ENCODE measurements at places on chromosomes 16 and 17.

DNA sequence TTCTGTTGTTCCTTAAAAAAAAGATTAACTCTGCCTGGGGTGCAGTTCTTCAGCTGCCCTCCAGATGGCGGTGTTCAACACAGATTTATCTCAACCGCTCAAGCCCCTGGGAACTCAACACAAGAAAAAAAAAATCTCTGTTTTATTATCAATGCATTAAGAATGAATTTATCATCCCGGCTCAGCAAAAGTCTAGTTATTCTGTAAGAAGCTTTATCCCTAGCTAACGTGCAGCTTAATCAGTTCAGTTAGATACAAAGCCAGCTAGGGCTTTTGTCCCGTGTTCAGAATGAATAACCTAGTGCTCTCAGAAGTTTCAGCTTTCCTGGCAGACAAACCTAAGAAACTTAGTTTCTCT lies 475.9 kb upstream of the CCL2 start:
- DNase-seq = peak; percentile 53

DNA sequence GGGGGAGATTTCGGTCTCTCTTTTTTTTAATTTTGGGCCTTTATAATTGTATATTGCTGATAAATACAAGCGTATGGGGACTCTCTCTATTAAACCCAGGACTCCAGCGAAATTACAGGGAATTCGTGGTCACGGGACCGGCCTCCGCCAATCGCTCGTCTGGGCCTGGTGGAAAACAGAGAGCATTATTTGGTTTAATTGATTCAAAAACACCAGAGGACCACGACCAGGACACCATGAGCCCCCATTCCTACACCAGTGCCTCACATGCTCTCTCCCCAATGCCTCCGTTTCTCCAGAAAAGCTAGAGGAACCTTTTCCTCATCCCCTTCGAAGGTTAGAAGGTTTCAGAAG lies at the start of gene HOXB2:
HOXB2 (minus strand) TSS at position 88 of the 354 bp plus-strand sequence. CDS start 198 bp downstream, outside the sequence.
- DNase-seq = no peak

DNA sequence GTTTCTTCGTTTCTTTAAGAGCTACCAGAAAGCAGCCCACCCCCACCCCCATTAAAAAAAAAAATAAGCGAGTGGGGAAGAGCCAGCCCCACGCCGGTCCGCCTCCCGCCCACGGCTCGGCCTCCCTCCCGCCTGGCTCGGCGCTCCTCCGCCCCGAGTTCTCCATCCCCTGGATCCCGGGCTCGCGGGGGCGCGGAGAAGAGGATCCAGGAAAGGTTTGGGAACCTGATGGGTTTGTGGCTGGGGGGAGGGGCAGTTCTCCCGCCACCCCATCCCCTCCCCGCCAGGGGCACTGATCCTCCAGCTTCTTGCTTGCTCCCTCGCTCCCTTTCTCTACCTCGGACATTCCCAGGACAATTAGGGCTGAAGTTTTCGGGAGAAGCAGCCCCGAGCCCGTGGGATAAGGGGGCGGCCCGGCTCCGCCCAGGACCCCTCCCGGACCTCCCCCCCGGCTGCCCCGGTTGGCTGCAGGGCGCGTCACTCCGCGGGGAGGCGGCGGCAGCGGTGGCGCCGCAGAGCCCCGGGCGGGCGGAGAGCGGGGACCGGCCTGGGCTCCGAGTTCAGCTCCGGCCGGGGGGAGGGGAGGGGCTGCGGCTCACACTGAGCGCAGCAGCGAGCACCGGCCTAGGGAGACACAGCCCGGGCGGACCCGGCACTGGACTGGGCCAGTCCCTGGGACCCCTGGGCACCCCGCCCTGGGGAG lies 1.0 kb upstream of the SALL1 start:
- peak; percentile 79 for DNase-seq

- DNase-seq = no peak
These were observed 7.7 kb downstream of the CORO6 start for GRCh38 chr17:29615048-29615385.

GRCh38 chr17:50638966-50639713 lies 4.5 kb downstream of the ABCC3 start:
- peak; percentile 97 for DNase-seq

- no peak for DNase-seq
These were observed 214.1 kb downstream of the ANKFN1 start for GRCh38 chr17:56367366-56367765.

DNA sequence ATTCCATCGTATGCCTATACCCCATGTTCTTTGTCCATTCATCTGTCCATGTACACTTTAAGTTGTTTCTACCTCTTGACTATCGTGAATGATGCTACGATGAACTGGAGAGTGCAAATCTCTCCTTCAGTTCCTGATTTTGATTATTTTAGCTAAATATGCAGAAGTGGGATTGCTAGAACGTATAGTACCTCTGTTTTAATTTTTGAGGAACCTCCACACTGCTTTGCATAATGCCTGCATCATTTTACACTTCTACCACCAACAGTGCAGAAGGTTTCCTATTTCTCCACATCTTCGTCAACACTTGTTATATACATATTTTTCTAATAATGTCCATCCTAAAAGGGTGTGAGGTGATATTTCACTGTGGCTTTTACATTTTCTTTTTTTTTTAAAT lies 43.9 kb downstream of the SDR42E1 start:
- no peak for DNase-seq

GRCh38 chr16:4828567-4829321 lies 18.3 kb downstream of the GLYR1 start:
- no peak for DNase-seq

- DNase-seq = no peak
These were observed 72.1 kb upstream of the TNRC6C start for GRCh38 chr17:77886387-77886728.

- no peak for DNase-seq
These were observed 36.5 kb upstream of the ADGRG1 start for GRCh38 chr16:57591870-57592485.

DNA sequence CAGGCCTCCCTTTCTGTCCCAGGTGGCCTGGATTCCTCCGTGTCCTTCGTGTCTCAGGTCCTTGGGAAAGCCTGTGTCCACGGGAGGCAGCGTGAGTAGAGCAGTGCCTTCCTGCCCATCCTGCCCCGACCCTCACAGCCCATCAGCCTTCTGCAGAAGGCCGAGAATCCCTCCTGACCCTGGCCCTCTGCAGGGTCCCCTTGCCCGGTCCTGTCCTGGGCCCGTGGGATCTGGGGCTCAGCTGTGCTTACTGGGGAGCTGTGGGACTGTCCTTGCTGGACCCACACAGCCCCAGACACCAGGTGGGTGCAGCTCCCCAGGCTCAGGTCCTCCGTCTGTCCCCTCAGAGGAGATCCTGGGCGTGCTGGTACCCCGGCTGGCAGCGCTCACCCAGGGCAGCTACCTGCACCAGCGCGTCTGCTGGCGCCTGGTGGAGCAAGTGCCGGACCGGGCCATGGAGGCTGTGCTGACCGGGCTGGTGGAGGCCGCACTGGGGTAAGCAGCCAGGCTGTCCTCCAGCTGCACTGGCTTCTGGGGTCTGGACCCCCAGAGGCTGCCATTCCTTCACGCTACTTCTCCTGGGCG lies 3.9 kb downstream of the TELO2 start:
- DNase-seq = no peak

- peak; percentile 21 for DNase-seq
These were observed 5.9 kb downstream of the RNF222 start for GRCh38 chr17:8391711-8392110.

- peak; percentile 44 for DNase-seq
These were observed 14.5 kb downstream of the CCL11 start for GRCh38 chr17:34299956-34300577.

GRCh38 chr17:20085283-20085845 lies 76.2 kb downstream of the SPECC1 start:
- DNase-seq = peak; percentile 80

DNA sequence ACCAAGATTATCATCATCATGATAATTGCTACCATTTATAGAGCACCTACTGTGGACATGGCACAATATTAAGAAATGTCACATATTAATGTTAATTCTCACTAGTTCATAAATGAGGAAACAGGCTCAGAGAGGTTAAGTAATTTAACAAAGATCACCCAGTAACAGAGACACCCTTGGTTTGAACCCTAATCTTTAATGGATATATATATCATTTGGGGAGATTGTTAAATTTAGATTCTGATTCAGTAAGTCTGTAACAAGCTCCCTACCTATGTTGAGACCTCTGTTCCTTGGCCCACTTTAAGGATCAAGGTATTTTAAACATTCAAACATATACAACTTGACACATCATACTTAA lies 804 bp upstream of the TMEM100 start:
- no peak for DNase-seq

- DNase-seq = no peak
These were observed 158.3 kb upstream of the PLCG2 start for GRCh38 chr16:81620796-81621195.

DNA sequence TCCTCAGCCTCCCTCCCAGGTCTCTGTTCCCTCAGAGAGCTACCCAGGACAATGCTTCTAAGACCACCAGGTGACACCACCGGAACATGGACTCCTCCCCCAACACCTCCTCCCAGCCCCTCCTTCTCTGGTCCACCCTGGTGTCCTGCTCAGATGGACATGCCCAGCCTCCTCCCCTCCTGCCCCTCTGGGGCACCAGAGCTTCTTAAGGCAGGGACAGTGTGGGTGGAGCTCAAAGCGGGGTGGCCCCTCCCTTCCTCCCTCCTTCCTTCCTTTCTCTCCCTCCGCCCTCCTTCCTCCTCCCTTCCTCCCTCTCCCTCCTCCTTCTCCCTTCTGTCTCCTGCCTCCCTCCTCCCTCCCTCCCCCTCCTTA lies 22.7 kb downstream of the TRPV3 start:
- peak; percentile 63 for DNase-seq

DNA sequence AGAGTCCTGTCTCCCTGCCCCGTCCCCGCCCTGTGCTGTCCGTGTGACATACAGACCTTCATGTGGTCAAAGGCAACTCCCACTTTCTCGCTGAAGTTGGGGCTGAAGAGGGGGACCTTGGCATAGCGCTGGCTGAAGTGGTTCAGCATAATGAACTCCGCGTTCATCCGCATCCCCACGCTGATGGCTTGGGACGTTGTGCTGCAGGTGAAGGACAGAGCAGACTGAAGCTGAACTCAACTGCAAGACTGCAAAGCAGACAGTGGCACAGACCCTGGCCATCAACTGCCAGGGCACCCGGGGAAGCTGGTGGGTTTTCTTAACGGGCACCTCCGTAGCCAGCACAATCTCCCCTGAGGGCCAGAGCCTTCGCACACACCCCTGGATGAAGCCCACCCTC lies 24.2 kb downstream of the ELAC2 start:
- no peak for DNase-seq

DNA sequence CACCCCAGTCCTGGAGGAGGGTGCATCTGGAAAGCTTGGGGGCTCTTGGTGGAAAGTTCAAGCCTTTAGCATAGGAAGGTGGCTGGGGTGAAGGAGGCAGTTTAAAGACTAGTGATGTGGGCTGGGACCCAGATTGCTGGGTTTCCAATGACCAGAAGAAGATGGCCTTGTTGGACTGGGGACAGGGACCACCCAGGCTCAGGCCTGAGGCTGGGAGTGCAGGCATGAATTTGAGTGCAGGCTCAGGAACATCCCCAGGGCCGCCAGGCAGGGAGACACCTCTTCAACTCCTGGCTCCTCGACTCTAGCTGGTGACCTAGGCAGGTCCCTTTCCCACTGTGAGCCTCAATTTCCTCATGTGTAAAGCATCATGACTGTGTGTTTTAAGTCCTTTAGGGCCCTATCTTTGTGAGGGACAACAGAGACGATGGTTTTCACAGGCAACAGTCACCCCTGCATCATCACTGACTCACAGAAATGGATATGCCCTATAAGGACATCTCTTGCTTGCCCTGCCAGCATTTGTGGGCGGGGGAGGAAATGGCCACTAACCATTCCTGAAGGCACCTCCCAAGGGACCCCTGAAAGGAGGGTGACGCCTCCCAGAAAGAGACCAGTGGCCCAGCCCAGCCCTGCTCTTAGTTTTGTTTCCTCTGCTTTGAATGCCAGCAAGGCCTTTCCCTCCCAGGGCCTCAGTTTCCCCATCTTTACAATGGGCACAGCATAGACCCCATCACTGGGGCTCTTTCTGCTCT lies 11.1 kb downstream of the NLRC5 start:
- peak; percentile 90 for DNase-seq

DNA sequence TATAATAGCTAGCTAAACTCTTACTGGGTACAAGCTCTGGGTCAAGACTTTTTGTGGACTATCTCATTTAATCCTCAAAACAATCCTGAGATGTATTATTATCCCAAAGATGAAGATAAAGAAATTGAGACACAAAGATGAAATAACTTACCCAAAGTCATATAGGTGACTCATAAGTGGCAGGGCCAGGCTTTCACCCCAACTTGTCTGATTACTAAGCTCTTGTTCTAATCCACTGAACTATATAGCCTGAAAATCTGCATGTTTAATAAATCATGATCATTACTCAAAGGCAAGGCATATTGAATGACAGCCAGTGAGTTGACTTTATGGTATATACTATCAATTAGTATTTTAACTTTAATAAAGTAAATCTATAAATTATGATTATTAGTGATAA lies 77.4 kb downstream of the SKAP1 start:
- DNase-seq = no peak

- no peak for DNase-seq
These were observed 522.5 kb upstream of the CDH5 start for GRCh38 chr16:65843941-65844340.

- DNase-seq = no peak
These were observed 4.5 kb upstream of the ZC3H7A start for GRCh38 chr16:11801481-11802021.

DNA sequence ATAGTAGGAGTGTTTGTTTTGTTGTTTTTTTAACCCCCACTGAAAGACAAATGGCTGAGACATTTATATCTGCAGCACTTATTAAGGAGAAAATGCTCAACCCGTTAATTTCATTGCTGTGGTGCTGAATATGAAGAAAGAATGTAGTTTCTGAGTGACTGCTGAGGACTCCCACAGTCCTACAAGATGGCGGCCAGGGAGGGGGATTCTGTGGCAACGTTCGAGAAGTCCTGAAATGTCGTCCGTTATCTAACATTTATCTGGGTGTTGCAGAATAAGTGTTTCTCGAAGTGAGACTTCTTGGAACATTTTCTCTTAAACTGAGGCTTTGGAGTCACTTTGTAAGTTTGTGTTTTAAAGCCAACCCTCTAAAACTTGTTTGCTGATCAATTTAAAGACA lies 530.4 kb downstream of the XYLT1 start:
- DNase-seq = no peak

DNA sequence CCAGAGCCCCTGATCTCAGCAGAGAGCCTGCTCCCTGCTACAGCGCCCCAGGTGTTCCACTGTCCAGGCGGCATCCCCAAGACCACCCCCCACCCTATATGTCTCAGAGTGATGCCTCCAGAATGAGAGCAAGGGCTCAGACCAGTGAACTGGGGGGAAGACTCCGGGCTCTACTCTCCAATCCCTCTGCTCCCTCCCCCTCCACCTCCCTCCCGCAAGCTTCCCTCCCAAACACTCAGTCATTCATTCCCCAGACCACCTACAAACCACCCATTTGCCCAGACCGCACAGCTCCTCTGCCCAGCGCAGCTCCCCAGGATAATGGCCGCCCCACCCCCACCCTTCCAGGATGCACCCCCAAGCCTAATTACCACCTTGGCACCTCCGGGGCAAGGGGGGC lies 59.4 kb upstream of the TAC4 start:
- DNase-seq = no peak

DNA sequence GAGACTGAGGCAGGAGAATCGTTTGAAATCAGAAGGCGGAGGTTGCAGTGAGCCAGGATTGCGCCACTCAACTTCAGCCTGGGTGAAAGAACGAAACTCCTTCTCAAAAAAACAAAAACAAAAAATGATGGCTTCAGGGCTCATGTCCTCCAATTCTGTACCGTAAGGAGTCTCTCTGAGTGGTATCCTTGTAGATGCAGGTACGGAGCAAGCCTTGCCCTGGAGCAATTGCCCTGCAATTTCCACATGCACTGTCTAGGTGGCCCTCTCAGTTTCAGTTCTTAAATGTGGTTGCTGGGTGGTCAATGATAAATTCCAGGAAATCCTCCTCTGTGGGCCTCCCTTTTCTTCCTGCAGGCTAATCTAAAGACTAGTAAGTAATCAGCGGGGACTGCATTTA lies 10.6 kb downstream of the TMEM238L start:
- DNase-seq = no peak

Data from fibroblast of gingiva (primary cell).